ENCODE measurements at places on chromosomes 4 and X.
A peak's percentile ranks its signal among the peaks of the same experiment; 100 is the strongest.

DNA sequence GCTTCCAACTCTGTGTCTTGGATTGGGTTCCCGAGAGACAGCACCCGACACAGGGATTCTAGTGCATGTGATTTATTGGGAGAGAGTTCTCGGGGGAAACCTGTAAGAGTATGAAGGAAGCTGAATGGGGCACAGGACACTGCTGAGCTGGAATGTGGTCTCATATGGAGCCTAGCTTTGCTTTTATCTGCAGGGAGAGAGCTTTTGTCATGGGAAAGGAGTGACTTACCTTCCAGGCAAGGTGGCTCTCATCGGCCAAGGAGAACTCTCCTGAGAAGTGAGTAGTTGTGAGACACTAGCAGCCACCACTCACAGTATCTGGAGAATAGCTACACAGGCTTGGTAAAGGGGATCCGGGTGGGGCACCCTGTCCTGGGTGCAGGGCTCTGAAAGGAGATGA, 124.5 kb downstream of the NHS start:
- DNase-seq: no peak

- no peak for DNase-seq
Measured at GRCh38 chr4:163245044-163245728, 78.5 kb upstream of the NAF1 start.

DNA sequence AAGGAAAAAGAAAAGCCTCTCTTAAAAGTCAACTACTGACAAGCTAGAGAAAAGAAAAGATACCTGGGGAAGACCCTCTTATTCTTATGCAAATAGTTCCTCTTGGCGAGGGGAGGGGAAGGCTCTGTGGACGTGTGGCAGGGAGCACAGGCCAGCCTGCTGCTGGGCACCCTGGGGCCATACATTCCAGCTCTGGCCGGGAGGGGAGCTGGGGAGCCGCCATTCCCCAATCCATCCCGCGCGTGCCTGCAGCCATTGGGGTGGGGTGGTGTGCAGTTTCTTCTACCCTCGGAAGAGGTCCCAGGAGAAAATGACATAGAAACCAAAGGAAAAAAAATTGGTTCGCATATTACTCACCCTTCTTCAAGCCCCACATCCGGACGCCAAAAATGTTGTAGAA, 1496.4 kb downstream of the RPA4 start:
- no peak for DNase-seq

GRCh38 chr4:129968366-129968765, 872.4 kb downstream of the C4orf33 start:
- DNase-seq: no peak

DNA sequence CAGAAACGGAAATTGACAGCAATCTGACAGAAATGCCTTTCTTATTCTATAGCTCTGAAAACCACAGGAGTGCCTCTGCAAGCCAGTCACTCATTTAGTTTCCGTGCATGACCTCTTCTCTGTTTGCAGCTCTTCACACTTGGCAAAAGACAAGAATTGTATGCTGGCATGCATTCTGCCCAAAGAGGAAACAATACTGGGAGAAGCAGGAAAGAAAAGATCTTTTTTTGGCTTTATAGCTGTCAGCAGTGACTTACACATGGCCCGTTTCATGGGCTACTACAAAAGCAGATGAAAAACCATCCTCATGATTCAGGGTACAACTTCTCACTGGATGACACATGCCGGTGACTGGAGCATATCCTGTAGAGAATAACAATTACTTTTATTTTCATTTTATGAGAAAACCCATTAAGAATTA, 249.4 kb downstream of the ADAMTS3 start:
- DNase-seq: no peak

DNA sequence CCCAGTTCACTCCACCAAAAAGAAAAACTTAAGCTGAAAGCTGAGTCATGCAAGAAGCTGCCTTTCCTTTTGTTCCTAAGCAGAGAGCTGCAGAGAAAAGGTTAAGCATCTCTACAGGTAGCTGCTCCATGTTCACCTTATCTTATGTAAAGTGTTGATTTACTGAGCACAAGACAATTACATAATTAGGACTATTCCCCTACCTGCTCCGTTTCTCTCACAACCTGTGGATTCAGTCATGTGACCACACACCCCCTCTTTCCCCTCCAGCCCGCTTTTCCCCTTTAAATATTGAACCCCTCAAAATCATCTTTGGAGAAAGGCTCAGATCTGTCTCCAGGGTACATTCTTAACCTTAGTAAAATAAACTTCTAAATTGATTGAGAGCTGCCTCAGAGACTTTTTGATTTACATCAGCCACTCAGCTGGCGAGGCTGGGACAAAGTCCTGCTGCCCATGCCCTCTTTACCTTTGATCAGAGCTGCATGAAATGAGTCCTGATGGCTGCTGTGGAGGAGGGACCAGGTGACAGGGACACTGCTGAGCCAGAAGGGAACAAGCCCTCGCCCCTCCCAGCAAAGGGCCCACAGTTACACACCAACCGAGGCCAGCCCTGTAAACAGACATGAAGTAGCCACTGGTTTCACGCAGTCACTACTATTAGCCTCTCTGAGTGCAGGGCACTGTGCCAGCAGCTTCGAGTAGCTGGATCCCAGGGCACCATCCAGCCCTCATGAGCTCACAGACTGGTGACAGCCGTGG, 53.9 kb upstream of the C4orf50 start:
- no peak for DNase-seq

DNA sequence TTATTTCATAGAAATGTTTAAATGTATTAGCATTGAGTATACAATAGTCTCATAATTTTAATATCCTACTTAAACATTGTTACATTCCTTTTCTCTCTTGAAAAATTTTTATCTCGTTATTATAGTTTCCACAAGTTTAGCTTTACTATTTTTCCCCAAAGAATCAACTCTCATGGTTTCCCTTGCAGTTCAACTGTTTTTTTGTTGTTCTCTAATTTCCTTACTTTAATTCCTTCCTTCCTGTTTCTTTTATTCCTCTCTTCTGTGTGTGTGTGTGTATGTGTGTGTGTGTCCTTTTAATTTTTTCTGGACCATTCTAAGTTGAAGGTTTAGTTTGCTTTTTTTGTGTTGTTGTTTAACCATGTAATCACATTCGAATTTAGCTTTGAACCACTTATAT, 171.1 kb downstream of the GASK1B start:
- DNase-seq: no peak

DNA sequence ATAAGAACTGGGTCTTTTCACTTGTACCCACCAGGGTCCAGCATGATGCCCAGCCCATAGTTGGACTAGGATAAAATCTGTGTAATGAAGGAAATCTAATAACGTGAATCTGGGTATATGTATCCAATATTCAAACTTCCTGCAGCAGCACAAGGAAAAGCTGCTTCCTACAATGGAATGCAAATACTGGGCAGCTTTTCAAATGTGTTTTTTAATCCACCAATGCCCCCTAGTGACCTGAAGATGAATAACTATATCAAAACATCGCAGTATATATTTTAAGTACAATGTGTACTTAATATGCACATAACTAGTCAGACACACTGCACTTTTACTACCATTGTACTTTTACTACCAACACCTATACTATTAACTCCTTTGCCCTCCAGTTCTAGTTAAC, 5.3 kb downstream of the APOO start:
- no peak for DNase-seq

DNA sequence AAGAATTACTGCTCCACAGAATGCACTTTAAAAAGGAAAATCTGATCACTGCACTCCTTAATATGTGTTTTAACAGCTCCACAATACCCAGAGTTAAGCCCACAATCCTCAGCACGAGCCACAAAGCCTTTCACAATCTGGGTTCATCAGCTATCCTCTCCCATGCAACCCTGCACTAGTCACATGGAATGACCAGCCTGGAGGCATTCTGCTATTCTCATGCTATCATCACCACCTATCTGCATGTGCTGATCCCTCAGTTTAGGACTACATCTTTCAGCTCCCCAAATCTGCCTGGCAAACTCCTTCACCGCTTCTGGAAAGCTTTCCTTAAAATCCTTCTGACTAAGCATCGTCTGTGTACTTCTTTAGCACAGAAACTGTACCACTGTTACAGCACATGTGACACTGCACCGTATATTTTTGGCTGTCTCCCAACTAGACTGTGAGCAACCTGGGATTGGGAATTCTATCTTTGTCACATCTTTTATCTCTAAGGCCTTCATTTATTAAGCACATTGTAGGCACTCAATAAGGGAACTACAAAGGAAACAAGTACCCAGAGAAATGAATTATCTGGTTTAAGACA, 18.3 kb upstream of the EIF1AX start:
- DNase-seq: no peak

- peak; percentile 83 for DNase-seq
Measured at GRCh38 chr4:145180298-145181090, at the start of gene OTUD4. Gene OTUD4, minus strand, starts transcription at chr4:145180589. Its CDS starts 616 bp downstream, at chr4:145179973.

- DNase-seq: no peak
Measured at GRCh38 chr4:123661080-123661737, 264.6 kb downstream of the SPRY1 start.

- DNase-seq: no peak
Measured at GRCh38 chrX:107849747-107850421, 24.2 kb downstream of the MID2 start.

DNA sequence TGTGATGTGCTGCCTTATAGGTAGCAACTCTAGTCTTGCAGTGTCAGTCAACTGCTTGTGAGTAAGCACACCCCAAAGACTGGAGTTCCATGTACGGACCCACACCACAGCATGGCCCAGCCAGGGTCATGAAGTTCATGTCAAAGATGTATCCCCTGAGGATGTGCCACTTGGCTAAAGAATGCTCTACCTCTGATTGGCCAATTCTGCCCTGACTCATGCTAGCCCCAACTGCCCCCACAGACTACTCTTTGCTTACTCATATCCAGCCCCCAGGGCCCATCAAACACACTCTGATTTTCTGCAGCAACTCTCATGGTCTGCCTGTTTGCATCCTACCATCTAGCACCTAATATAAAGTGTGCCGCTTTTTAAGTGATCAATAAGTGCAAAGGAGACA, 62.5 kb downstream of the CHRDL1 start:
- no peak for DNase-seq

GRCh38 chr4:140579278-140579677, 10.5 kb upstream of the UCP1 start:
- DNase-seq: no peak

DNA sequence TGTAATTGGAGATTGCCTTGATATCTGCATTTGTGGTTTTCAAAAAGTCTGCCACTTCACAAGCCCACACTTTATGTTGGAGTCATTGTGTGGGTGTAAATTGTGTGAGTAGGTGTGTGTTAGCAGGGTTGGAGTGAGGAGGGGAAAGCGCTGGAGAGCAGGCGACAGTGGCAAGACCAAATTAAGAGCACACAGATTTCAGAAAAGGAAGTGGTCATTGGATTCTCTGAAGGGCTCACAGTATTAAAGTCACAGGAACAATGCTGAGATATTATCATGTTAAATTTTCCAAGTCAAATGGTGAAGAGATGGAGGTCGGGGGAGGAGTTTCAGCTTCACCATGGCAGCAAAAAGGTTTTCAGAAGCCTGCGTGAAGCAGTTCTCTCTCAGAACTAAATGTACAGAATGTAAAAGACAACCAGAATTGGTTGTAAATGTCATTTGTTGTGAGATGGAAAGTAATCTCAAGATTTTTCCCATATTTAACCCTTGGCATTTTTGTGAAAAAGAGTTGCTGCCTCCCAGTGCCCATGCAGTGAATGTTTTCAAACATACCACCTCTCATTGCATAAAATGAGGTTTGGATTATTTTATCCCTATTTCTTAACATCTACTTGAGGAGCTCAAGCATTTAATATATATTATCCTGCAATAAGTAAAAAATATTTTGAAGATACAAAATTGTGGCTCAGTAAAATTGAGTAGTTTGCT, 265.9 kb downstream of the ZNF674 start:
- no peak for DNase-seq

- DNase-seq: no peak
Measured at GRCh38 chrX:31228909-31229308, 157.1 kb upstream of the FTHL17 start.

DNA sequence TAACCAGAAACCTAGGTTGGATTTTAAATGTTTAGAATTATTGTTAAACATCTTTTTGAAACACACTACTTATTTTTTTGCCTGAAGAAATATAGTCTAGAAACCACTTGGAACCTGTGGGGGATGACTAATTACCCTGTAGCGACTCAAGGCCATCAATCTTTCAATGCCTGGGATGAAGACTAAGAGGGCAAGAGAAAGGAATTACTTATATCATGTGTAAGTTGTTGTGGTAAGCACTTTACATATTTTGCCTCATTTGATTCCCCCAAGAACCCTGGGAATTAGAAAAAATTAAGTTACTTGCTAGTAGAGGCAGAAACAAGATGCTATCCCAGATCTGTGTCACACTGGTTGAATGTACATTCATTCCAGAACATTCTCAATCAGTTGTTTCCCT, 170.9 kb upstream of the GRIA3 start:
- no peak for DNase-seq

DNA sequence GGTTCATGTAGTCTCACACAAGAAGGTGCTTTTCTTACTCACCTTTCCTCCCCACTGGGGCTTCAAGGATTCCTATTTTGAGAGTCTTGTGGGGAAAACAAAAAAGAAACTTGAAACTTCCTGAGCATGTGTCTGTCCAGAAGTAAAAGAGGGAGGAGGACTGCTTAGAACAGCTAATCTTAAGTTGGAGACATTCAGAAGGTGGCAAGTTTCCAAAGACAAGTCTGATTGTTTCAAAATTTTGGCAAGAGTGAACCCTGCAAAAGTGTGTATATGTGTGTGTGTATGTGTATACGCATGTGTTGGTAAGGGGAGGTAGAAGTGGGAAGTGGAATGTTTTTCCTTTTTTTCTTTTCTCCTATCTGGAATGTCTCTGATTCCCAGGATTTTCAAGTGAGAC, 189.0 kb upstream of the FRMPD4 start:
- no peak for DNase-seq

DNA sequence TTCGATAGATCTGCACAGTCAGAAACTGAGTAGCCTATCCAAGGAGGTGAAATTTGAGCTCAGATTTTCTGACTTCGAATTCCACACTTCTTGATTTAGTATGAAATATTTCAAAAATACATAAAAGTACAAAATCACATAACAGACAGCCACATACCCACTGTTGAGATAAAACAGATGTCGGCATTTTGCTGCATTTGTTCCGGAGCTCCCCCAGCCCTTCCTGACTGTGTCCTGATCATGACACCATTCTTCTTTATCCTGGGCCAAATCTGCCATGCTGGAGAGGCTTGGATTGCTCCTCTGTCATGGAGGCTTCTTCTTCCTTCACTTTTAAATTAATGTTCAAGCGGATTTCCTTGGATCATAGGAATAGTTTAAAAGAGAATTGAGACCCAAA, 124.2 kb upstream of the RBPJ start:
- DNase-seq: no peak

GRCh38 chrX:51163730-51164129, 168.9 kb upstream of the NUDT10 start:
- no peak for DNase-seq

DNA sequence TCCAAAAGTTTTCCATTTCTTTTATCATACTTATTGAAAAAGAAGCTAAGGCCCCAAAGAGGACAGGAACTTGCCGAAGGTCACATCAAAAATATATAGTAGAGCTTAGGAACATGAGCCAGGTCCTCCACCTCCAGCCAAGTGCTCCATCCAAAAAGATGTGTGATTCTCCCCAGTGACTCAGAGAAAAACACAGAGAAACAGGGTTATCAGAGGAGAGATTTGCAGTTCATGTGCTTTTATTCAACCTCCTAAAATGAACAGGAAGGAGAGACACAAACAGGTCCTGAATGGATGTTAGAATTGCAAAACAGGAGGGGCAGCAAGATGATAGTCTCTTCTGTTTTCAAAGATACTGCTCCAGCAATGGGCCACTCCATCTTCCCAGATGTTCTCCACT, 19.6 kb upstream of the FGF16 start:
- no peak for DNase-seq

- DNase-seq: no peak
Measured at GRCh38 chr4:151000747-151001429, 14.2 kb downstream of the LRBA start.

Data from stimulated activated CD8-positive, alpha-beta memory T cell treated with anti-CD3 and anti-CD28 coated beads, Interleukin-4, amount 100 ng/mL, for 1 hour (primary cell).